Motor neuron (in vitro differentiated cells): ENCODE measurements at places on chromosomes 5 and 9. TPM values are rescaled to one million over a fixed set of nuclear protein-coding genes. Genes with fewer than 3 reads are reported as not detected.

FOXD4 gene
- total RNA-seq = 0.46 and 0.48 TPM in 2 replicates

TPRN gene
- total RNA-seq = 11.9 and 12.9 TPM in 2 replicates

DOCK2 gene
- total RNA-seq = 1.1 and 1.5 TPM in 2 replicates

NRARP gene
- 3.0 and 3.4 TPM in 2 replicates for total RNA-seq

SPATA31C1 gene
- 0.93 TPM in 1 of 2 replicates, not detected in the other for total RNA-seq

TLX3 gene
- not detected in 2 replicates for total RNA-seq

TTC16 gene
- total RNA-seq = 0.32 and 0.56 TPM in 2 replicates

SMIM32 gene
- 0.45 and 0.73 TPM in 2 replicates for total RNA-seq

TLE1 gene
- 104 and 105 TPM in 2 replicates for total RNA-seq

ZNF883 gene
- 0.14 and 0.36 TPM in 2 replicates for total RNA-seq

ODF2 gene
- total RNA-seq = 20.3 and 21.4 TPM in 2 replicates

GAS1 gene
- 2.8 and 3.4 TPM in 2 replicates for total RNA-seq

DNA sequence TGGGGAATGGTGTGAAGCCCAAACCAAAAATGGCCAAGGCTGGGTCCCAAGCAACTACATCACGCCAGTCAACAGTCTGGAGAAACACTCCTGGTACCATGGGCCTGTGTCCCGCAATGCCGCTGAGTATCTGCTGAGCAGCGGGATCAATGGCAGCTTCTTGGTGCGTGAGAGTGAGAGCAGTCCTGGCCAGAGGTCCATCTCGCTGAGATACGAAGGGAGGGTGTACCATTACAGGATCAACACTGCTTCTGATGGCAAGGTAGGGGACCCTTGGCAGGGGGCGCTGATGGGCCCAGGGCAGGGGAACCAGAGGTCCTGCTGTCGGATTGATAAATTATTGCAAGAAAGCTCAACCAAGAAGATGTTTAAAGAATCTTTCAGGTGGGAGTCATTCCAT is 19.8 kb downstream of the ABL1 start:
- ATAC-seq = no peak

DNA sequence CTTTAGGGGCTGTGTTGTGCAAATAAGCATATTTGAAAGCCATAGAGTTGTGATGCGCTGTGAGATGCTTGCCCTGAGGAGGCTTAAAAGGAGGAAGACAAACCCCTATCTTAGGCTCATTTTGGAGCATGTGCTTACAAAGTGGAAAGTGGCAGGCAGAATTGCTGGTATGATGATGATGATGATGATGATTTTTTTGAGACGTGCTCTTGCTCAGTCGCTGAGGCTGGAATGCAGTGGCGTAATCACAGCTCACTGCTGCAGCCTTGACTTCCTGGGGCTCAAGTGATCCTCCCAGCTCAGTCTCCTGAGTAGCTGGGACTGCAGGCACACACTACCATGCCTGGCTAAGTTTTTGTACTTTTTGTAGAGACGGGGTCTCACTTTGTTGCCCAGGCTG is 1.7 kb downstream of the CNOT8 start:
- ATAC-seq = no peak

DNA sequence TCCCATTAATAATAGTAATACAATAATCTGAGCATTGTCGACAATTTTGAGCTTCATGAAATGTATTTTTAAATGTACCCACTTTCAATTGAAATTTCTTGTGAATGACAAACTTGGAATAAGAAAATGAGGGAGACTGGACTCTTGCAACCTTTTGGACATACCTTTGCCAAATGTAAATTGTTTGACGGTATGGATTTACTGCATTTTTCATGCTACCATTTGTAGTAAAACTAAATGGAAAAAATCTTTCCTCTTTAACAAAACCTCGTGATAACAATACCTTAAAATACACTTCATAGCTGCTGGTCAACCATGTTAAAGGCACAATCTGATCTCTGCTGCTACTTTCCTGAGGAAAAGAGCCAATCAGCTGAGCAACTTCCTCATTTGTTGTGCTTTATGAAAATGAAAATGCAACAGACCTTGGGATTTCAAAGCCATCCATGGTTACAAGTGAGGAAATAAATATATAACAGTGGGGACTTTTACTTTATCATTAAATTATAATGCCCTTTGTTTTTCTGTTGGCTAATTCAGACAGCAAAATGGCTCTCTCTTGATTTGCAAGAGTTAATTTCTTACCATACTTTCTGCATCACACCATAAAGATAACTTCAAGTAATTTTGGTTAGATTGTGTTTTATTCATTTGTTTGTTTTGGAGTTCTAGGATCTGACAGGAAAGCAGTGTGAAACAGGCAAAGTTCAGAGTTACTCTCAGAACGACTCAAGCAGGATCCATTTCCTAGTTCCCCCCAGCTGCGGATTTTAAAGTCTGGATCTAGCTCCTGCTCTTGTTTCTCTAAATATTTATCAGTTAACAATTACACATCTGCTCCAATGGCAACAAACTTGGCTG is 1.1 kb downstream of the ALDH1A1 start:
- no peak for ATAC-seq

DNA sequence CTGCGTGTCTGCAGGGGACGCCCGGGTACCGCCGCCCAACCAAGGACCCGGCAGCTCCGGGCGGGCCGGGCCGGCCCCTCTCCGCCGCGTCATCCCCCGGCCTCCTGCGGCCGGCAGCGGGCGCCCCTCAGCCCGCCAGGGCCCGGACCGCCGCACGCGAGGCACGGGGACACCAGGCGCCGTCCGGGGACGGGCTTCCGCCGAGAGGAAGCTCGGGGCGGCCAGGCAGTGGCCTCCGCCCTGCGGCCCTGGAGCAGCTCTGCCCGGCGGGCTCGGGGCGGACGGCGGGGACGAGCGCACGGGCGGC is 373 bp downstream of the FBXW5 start:
- ATAC-seq = peak; percentile 62

- ATAC-seq = no peak
Measured at GRCh38 chr5:13704396-13704795, 240.1 kb downstream of the DNAH5 start.

DNA sequence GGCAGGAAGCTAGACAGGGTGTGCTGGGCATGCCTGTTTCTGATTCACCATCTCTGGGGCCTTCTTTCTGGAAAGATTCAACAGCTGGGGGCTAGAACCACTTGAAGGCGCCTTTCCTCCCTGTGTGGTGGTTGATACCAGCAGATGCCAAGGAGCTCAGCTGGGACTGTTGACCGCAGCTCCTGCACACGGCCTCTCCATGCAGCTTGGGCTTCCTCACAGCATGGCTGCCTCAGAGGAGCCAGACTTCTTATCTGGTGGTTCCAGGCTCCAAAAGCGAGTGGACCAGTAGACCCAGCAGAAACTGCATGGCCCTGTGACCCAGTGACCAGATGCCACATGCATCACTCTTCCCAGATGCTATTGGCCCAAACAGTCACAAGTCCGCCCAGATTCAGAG is 74.7 kb upstream of the COL5A1 start:
- ATAC-seq = no peak

DNA sequence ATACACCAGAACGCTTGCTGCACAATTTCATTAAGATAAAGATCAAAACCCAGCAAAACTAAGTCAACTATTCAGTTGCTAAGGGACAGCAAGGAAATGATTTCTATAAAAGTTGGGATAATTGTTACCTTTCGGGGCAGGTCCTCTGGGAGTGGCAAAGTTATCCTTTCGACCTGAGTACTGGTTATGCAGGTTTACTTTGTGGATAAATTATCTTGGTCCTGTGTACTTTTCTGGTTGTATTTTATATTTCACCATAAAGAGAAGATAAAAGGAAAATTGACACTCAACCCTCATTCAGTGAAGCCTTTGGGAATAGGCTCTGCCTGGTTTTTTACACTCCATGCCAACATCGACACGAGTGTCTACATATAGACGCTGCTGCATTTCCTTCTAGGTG is 146.5 kb downstream of the SYK start:
- no peak for ATAC-seq

DNA sequence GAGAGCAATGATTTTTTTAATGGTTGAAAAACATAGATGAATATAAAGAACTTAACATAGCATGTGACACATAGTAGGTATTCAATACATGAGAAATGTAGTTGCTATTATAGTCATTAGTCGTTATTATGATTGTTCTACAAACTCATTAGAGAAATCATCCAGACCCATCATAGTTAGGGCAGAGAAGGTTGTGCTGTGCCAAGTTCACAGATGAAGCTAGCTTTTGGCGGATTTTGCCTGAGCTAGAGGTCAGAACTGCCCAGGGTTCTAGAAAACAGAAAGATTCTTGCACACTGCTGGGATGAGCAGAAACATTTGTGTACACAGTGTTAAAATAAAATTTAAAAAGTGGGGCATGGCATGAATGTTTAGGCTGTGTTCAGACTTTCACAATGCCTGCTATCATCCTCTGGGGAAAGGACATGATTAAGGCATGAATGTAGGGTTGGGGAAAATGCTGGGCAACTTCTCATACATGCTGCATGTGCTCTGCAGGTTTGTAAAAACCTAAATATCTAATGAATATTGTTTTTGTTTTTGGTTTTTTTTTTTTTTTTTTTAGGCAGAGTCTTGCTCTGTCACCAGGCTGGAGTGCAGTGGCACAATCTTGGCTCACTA is 33.3 kb upstream of the RAD23B start:
- ATAC-seq = no peak

GRCh38 chr9:98057138-98057799 is 737 bp downstream of the NANS start:
- no peak for ATAC-seq

- no peak for ATAC-seq
Measured at GRCh38 chr9:68919661-68920060, 94.3 kb downstream of the PRKACG start.

GRCh38 chr5:175215906-175216305 is 228.1 kb downstream of the DRD1 start:
- ATAC-seq = no peak

DNA sequence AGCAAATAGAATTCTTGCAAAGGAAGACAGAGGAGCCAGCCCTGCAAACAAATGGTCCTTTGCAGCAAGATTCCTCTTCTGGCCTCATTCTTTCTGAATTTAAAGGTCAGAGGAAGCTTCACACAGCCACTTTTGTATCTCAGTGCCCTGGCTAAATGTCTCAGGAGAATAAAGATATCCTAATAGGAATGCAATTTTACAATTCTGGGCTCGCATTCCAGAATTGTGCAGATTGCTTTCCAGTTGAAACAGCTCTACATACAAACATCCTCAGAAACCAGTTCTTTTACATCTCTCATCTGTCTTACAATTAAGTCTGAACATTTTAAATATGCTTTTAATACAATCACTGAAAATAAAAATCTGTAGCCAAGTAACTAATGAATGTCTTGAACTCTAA is 14.6 kb upstream of the ACOT12 start:
- ATAC-seq = no peak

DNA sequence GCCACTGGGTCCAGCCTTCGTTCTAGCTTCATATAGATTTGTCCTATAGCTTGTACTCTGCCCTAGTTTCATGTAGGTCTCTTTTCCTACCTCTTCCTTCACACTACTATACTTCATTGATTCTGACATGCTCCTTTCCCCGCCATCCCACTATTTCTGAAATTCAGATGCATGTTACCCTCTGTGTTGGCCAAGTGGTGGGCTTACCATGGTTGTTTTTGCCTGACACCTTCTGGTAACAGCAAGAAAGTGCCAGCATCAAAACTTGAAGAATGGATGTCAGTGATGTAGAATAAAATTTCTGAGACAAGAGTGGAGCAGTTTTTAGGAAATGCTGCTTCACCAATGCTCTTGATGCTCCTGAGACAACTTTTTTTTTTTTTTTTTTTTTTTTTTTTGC is 19.5 kb upstream of the SERINC5 start:
- ATAC-seq = no peak

DNA sequence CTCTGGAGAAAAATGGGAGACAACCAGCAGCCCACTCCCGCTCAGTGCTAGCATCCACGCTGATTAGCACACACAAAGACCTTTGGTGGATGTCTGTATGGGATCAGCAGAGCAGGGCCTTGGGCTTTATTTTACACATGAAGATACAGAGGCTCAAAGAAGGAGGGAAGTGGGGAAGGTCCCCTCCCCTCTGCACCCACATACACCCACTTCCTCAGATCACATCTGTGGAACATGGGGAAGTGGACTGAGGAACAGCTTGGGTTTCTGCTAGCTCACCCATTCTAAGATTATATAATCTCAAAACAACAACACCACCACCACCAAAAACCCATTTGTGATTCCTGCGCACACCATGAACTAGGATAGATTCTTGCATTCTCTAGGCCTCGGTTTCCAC is 14.0 kb downstream of the GGTA1 start:
- no peak for ATAC-seq

DNA sequence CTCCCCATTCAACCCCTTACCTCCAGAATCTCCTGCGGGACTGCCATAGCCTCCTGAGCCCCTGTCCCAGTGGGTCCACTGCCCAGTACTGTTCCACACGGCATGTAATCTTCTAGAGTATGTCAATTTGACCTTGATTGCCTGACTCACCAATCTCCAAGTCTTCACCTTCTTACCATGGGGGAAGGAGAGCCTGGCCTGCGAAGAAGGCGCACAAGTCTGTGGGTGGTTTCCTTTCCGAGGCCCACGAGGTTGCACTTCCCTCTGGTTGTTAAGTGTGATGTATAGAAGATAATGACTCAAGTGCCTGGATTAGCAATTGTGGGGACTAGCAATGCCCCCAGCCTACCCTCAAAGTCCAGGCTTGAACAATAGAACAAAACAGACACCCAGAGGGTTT is 8.1 kb upstream of the TENT4A start:
- no peak for ATAC-seq

DNA sequence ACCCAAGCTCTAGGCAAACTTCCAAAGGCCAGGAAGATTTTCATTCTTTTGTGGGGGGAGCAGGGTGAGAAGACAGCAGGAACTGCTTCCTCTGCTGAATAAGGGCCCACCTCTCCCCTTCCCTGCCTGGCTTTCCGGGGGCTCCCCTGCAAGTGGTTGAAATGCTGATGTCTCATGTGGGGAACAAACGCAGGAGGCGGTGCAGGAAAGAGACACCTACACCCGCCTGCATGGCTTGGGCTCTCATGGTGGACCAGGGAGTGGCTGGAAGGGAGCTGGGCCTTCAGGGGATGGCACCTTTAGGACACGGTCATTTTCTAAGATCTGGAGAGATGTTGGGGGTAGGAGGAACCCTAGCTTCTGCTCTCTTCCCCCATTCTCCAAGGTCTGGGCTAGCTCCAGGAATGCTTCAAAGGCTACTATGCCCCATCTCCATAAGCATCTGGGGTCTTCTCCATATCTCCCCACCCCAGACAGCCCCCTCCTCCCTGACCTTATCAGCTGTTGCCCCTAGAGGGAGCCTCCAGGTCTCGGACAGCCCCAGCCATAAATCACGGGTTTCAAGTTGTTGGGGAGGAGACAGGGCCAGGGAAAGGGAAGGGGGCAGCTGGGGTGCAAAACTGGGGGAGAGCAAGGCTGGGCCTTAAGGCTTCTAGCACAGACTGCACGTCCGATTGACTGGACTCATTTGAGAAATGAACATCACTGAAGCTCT is 76.6 kb downstream of the PSD2 start:
- no peak for ATAC-seq

GRCh38 chr5:18736051-18736398 is 1101.8 kb downstream of the TAF11L14 start:
- ATAC-seq = no peak

DNA sequence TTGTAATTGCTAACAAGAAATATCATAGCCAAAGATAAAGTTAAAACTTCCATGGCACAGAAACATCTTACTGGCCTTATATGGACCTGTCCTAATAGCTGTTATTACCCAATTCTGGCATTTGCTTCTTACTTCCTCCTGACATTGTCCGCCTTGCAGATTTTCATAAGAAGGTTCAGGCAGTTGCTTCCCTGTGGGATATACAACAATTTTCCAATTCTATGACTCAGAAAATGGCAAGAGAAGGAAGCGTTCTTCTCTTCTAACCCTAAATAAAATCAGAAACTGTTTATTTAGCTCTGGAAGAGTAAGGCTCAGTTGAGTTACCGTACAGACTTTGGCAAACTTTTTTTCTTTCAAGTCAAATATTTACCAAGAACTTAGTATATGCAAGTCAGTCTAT is 1.7 kb downstream of the PRKAA1 start:
- ATAC-seq = no peak
